ENCODE measurements at places on chromosomes 16 and 17. TPM values are rescaled to one million over a fixed set of nuclear protein-coding genes. Genes with fewer than 3 reads are reported as not detected.
A peak's percentile ranks its signal among the peaks of the same experiment; 100 is the strongest.

Gene TMEM88
- 0.15 TPM for polyA plus RNA-seq

Gene JPH3
- not detected for polyA plus RNA-seq

DNA sequence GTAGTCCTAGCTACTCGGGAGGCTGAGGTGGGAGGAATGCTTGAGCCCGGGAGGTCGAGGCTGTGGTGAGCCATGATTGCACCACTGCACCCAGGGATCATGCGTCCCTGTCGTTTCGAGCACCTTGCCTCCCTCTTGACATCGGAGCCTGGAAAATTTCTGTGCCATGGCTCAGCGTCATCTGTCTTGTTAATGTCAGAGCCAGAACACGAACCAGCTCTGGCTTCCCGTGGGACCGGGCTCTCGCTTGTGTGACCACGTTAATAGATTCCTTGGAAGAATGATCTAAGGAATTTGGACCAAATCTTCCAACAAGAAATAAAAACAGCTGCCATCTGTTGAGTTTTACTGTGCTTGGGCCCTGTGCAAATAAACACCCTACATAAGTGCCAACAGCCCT lies 117.7 kb downstream of the ABCC1 start:
- no peak for DNase-seq

- peak; percentile 84 for DNase-seq
Observed at GRCh38 chr17:82384730-82385481, 13.3 kb downstream of the UTS2R start.

GRCh38 chr17:924711-925475 lies 54.7 kb downstream of the NXN start:
- DNase-seq: peak; percentile 92

GRCh38 chr16:29848420-29849297 lies 14.4 kb downstream of the CDIPT start:
- peak; percentile 39 for DNase-seq

Gene ATP6V0C
- 95.2 TPM for polyA plus RNA-seq

GRCh38 chr17:57657211-57657610 lies 87.9 kb downstream of the CCDC182 start:
- DNase-seq: no peak

Gene CCT6B
- 1.2 TPM for polyA plus RNA-seq

- DNase-seq: no peak
Observed at GRCh38 chr17:30495586-30495985, 18.4 kb downstream of the GOSR1 start.

Gene NOG
- polyA plus RNA-seq: 3.6 TPM

GRCh38 chr16:977081-977701 lies 4.4 kb upstream of the SOX8 start:
- DNase-seq: no peak

GRCh38 chr17:59954856-59955255 lies 9.7 kb downstream of the RNFT1 start:
- DNase-seq: no peak

Gene CCL7
- not detected for polyA plus RNA-seq

DNA sequence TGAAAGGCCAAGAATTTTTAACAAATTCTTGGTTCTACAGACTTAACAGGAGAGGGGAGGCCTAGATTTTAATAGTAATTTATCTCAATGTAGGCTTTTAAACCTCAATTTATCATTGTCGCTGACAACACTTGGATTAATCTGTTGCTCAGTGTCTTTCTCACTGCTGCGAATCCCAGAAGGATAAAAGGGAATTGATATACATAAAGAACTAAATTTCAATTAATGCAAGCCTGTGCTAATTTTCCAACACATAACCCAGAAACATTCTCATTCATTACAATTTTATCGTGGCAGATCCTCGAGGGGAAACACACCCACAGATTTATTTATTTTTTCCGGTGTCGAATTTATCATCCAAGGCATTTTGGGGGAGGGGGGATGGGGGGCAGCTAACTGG lies 98.1 kb downstream of the WSCD1 start:
- DNase-seq: no peak

DNA sequence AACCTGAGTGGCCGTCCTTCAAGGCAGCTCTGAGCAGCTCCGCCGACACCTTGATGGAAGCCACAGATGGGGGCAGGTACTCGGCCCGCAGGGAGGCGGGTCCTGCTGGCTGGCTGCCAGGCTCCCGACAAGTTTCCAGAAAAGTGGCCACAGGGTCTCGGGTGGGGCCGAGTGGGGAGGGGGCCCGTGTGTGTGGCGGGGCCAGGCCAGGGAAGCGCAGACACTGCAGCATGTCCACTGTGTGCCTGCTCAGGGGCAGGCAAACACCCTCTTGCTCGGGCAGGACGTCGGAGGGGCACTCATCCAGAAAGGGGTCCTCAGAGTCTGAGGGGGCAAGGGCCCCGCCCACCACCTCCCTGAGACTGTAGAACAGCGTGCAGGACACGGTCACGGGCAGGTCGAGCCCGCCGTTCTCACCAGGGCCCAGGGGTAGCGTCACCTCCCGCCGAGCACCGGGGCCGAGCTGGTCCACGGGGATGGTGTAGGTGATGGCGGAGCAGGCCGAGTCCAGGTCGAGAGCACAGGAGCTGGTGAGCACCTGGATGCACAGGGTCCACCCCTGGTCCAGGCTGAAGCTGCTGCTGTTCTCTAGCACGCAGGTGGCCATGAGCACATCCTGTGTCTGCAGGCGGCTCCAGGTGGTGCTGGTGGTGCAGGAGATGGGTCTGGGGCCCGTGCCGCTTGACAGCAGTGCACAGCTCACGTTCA lies 5.1 kb downstream of the FAAP100 start:
- no peak for DNase-seq

Gene CLEC19A
- not detected for polyA plus RNA-seq

DNA sequence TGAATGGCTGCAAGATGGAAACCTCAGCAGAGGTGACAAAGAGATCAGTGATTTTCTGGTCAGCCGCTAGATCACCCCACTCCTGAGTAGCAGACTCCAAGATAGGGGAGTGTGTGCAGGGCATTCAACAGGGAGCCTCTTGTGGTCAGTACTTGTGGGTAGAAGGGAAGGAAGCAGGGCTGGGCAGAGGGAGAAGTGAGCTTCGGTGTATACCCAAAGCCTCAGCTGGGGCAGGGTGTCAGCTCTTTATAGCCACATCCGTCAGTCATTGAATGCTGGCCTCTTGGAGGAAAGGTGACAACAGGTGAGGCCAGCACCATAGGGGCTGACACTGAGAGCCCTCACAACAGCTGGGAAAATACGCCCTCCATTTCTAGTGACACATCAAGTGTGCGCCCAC lies 2.2 kb upstream of the SLC12A3 start:
- no peak for DNase-seq

- DNase-seq: no peak
Observed at GRCh38 chr16:70453892-70454221, 538 bp upstream of the FCSK start.

GRCh38 chr16:80080287-80080851 lies 460.4 kb upstream of the DYNLRB2 start:
- DNase-seq: no peak

Gene MMD
- 4.3 TPM for polyA plus RNA-seq

- no peak for DNase-seq
Observed at GRCh38 chr16:75064403-75065148, 52.0 kb downstream of the LDHD start.

Gene PRCD
- 0.71 TPM for polyA plus RNA-seq

DNA sequence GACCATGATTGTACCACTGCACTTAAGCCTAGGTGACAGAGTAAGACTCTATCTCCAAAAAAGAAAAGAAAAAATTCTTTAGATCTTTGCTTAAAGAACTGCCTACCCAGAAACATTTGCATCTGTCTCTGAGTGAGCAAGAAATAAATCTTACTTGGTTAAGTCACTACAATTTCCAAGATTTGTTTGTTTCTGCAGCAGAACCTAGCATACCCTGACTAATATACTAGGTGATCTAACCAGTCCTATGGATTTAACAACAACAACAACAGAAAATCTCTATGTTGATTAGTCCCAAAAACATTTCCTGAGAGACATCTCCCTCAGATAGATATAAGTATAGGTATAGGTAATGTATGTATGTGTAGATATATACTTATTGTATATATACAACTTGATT lies 549.3 kb upstream of the PSMD7 start:
- DNase-seq: no peak

Gene KRTAP4-7
- polyA plus RNA-seq: not detected

Gene KIF18B
- 20.9 TPM for polyA plus RNA-seq

DNA sequence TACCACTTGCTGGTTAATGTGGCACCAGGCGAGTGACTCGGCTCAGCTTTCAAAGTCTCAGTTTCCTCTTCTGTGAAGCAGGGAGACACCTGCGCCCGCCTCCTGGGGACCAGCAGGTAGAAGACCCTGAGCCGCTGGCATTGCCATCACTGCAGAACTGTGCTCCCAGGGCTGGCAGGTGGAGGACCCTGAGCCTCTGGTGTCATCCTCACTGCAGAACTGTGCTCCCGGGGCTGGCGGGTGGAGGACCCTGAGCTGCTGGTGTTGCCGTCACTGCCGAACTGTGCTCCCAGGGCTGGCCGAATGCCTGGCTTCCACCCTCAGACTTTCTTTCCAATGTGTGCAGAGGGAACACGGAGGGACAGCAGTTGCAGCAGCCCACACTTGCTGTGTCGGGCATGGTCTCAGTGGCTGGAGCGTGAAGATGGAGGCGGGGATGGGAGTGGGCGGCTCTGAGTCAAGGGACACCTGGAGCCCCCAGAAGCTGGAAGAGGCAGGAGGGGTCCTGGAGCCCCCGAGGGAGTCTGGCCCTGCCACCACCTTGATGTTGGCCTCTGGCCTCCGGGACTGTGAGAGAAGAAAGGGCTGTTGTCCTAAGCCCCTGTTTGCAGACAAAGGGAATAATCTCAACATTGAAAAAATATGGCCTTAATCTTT lies 75.8 kb upstream of the METTL9 start:
- DNase-seq: no peak

Gene OTOP2
- polyA plus RNA-seq: not detected

DNA sequence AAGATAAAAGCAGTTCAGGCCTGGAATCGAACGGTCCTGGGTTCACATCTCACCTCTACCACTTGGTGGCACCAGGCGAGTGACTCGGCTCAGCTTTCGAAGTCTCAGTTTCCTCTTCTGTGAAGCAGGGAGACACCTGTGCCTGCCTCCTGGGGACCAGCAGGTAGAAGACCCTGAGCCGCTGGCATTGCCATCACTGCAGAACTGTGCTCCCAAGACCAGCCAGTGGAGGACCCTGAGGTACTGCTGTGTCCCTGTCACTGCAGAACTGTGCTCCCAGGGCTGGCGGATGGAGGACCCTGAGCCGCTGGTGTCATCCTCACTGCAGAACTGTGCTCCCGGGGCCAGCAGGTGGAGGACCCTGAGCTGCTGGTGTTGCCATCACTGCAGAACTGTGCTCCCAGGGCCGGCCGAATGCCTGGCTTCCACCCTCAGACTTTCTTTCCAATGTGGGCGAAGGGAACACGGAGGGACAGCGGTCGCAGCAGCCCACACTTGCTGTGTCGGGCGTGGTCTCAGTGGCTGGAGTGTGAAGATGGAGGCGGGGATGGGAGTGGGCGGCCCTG lies 8.7 kb upstream of the SLC7A5 start:
- no peak for DNase-seq

Gene CDH11
- polyA plus RNA-seq: 44.9 TPM

DNA sequence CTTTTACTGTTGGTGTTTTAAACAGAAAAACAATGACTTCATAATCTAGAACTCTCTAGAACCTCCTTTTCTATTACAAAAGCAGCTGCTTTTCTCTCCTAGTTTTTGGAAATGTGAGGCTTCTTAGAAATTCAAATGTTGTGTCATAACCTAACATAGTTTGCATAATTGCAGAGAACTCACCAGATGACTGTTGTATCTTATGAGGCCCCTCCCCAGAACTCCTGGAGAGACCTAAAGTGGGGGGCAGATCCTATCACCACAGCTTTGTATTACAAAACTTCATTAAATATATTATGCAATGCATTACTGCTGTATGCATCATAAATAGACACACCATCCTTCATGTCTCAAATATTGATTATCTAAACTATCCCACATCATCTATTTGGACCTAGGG lies 538.7 kb upstream of the HSBP1 start:
- no peak for DNase-seq

Gene IRF8
- not detected for polyA plus RNA-seq

Gene SLC5A11
- polyA plus RNA-seq: 0.01 TPM

GRCh38 chr16:51562891-51563290 lies 411.8 kb upstream of the SALL1 start:
- DNase-seq: no peak

GRCh38 chr16:9408297-9408878 lies 316.9 kb downstream of the HAPSTR1 start:
- DNase-seq: no peak

DNA sequence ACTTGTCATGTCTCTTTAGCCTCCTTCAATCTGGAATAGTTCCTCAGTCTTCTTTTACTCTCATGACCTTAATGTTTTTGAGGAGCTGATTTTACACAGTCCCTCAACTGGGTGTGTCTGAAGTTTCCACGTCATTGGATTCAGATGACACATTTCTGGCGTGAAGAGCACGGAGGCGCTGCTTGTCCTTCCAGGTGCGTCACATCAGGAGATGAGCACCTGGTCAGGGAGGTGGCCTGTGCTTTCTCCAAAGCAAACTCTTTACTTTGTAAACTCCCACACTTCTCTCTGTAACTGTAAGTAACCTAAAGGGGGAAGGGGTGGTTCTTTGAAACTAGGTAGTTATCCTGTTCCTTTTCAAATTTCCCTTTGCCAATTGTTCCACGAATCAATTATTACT lies 52.5 kb upstream of the MNT start:
- DNase-seq: no peak

DNA sequence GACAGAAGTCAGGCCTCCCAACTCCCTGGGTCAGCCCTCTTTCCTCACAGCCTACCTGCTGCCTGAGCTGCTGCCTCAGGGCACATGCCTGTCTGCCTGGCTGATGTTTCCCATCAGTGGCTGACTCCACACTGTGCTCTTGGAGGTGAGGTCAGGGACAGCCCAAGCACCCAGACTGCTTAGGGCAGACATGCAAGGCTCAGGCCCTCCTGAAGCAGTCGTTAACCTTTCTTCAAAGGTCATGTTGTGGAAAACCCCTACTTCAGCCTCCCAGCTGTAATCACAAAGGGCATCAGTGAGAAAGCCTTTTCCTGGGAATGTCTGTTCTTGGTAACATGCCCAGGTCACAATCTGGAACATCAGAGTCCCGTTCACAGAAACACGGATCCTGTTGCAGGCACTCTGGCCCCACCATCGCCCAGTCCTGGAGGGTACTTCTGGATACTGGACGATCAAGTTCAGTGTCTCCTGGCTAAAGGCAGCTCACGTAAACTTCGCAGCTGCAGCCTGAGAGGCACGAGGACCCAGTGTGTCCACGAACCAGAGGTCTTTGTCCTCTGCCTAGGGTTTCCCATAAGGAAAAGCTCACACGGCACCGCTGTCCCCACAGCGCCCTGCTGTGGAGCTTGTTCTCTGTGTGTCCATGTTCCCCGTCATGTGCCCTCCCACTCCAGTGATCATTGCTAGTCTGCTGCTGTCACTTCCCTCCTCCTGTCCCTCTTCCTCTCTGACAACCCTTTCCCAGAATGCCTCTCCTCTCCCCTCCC lies 54.9 kb downstream of the GNAO1 start:
- peak; percentile 87 for DNase-seq

GRCh38 chr17:40306395-40306794 lies 2.6 kb upstream of the RARA start:
- DNase-seq: no peak

DNA sequence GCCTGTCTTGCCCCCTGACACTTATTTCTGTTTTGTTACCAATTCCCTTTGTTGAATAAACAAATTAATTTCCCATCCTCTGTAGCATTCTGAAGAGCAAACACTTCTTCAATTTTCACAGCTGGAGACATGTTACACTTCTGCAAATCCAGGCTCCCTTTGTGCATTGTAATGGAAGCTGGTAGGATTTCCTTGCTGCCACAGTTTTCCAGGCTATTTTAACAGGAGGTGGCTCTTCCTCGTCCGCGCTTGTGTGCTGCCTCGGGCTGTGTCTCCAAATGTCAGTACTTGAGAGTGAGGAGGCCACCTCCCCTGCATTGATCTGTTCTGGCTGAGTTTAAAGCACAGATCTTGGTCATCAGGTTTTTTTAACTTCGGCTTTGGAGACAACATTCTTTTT lies 40.0 kb downstream of the SOST start:
- DNase-seq: no peak

All from mammary epithelial cell (primary cell).